ENCODE measurements at places on chromosomes 7 and 10.

- no peak for DNase-seq
These were observed 88.6 kb downstream of the LYZL1 start for GRCh38 chr10:29377333-29377961.

GRCh38 chr7:80775897-80776296 is 137.5 kb downstream of the CD36 start:
- no peak for DNase-seq

GRCh38 chr7:16233517-16233916 is 187.8 kb downstream of the CRPPA start:
- no peak for DNase-seq

DNA sequence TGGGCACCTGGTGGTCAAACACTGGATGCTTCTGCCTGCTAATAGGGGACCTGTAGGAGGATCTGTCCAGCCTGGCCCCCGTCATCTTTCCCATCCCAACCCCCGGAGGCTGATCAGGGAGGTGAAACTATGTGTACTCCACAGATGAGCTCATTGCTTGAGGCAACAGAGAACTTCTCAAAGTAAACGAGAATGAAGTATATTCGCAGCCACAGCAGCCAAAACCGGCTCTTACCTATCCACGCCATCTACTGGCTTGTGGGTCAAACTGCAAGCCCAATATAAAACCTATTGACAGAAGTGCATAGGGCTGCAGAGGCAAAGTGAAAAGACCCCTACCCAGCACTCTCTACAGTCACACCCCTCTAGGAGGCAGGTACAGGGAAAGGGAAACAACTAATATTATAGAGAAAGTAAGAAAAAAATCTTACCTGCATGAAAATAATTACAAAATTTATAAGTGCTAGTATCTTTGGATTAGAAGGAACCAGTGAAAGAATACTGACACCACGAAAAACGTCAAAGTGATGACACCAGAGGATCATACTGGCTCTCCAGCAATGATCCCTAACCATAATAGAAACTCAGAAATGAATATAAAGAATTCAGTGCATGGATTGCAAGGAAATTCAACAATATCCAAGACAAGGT is 973.5 kb downstream of the ANKRD7 start:
- DNase-seq: no peak

GRCh38 chr10:68043030-68043429 is 32.1 kb downstream of the HERC4 start:
- DNase-seq: no peak

DNA sequence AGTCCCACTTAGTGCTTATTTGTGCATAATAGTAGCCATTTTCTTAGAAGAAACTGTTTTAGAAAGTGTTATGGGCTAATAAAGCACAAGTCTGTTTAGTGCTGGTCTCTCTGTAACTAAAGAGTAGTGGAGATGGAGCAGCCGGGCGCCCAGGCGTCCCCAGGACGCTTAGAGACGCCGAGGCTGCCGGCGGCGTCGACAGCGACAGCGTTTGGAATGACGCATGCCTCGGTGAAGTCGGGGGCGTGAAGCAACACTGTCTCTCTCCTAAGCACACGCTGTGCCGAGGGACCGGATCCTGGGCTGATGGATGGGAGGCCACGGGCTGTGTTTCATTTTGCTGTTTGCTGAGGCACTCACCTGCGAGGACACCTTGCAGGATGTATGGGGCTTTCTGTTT is 588.6 kb upstream of the FOXK1 start:
- no peak for DNase-seq

- no peak for DNase-seq
These were observed 63.6 kb upstream of the FZD8 start for GRCh38 chr10:35705671-35706070.

- DNase-seq: no peak
These were observed 206.3 kb downstream of the THSD7A start for GRCh38 chr7:11625669-11626068.

DNA sequence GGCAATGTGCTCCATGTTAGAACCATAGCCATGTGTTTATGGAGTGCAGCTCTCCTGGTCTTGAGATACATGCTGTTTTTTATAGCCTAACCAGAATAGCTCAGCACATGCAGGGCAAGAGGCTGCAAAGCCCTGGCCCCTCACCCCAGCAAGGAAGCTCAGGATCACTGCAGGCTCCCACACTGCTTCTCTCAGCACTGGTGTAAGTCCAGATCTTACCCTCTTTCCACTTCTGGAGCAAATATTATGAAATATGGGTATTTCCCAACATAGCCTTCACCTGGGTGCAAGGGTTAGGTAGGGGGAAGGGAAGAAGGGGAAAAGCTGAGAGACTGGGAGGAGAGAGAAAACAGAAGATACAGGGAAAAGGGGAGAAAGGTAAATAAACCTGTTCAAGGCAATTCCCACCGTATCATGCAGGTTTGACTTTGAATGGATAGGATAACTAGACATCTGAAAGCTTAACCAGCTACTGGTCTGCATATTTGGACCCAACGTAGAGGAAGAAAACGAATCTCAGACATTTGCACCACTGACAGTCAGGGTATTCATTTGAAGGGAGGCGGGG is 19.7 kb downstream of the SKIDA1 start:
- DNase-seq: no peak

DNA sequence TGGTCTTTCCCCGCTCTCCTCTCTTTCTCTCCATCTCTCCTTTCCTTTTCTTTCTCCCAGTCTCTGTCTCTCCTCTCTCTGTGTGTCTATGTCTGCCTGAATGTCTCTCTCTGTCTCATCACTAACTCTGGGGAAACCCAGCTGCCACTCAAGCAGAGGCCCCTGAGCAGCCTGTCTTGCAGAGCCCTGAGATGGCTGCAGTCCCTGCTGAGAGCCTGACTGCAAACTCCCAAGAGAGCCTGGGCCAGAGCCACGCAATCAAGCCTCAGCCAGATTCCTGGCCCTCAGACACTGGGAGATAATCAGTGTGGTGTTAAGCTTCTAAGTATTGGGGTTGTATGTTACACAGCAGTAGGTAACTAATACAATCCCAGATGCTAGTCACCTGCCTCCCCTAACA is 91.5 kb downstream of the PAXIP1 start:
- DNase-seq: no peak

- DNase-seq: no peak
These were observed 107.0 kb upstream of the PARD3 start for GRCh38 chr10:34922138-34922537.

DNA sequence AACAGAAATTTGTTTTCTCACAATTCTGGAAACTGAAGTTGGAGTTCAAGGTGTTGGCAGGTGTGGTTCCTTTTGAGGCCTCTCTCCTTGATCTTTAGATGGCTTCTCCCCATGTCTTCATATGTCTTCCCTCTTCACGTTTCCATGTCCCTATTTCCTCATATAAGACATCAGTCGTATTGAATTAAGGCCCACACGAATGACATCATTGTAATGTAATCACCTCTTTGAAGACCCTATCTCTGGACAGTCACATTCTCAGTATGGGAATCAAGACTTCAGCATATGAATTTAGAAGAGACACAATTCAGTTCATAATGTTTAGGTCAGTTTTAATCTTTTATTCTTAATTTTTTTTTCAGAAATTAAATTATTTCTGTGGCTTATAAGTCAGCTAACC is 19.8 kb downstream of the VTI1A start:
- no peak for DNase-seq

DNA sequence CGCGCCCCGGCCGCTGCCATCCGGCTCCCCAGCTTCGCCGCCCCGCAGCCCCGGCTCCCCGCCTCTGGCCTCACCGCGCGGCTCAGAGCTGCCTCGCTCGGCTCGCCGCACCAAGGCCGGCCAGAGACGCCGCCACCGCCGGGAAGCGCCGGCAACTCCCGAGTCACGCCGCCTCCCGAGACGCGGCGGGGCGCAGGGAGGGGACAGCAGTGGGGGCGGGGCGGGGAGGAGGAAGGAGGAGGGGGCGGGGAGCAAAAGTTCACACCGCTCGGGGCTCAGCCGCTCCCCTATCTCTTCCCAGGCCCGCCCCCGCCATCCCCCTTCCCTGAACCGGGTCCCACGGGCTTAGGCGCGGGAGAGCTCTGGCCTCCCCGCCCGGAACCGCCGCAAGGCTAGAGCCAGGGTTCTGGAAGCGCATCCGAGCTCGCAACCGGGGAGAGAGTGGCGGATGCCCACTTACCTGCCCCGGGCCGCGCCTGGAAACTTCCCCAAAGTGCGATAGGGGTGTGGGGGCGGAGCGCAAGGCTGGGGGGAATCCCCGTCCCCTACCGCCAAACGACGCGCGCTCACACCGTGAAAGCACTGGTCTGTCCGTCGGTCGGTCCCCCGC is 1.0 kb downstream of the CHST15 start:
- peak; percentile 28 for DNase-seq

GRCh38 chr10:22853906-22854447 is 73.9 kb upstream of the ARMC3 start:
- no peak for DNase-seq

DNA sequence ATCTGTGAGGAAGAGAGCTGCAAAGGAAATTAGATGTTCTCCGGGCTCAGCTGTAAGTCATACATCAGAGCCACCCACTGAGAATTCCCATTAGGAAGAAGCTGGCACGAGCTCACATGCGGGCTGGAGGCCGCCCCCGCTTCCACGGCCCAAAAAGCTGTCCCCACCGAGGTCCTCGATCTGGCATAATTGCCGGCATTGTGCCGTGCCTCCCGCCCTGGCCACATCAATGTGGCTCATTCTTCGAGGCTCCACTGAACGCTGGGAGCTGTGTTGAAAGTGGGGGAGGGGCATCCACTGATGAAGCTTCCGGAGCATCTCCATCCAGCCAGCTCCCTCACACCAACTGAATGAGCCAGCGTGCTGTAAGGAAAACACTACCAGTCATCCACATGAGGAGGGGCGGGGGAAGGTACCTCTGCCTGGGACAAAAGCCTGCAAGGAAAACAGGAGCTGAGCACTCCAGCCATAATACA is 173.1 kb downstream of the PTPRN2 start:
- no peak for DNase-seq

DNA sequence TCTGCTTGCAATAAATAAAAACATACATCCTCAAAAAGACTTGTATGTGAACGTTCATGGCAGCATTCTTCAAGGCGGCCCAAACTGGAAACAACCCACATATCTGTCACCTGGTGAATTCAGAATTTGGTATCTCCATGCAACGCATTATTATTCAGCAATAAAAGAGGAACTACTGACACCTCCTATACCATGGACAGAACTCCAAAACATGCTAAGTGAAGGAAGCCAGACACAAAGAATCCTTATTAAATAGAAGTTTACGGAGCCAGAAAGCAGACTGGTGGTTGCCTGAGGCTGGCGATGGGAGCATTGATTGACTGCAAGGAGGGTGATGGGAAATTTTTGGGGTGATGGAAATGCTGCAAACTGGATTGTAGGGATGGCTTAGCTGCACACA is 530.8 kb upstream of the DPP6 start:
- no peak for DNase-seq

DNA sequence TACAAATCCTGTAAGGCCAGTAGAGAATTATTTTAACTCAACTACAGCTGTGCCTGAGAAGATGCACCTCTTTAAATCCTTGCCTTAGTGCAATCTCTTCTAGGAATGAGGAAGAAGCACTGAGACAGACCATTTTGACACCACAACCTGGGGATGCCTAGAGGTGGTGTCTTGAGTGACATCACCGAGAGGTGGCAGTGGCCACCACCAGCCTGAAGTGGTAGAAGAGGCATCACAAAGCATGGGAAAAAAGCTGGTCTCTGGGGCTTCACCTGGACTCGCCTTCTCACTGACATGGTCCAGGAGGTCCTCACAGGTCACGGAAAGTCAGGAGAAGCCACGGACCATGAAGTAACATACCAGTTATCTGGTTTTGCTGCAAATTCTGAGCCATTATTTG is 99.2 kb upstream of the PDLIM1 start:
- no peak for DNase-seq

Measured in stimulated activated CD4-positive, alpha-beta T cell treated with anti-CD3 and anti-CD28 coated beads, Interleukin-12 subunit alpha, Interleukin-12 subunit beta, amount 100 ng/mL, for 24 hours (primary cell).